ENCODE measurements at places on chromosomes 3 and 15. TPM values are rescaled to one million over a fixed set of nuclear protein-coding genes. Genes with fewer than 3 reads are reported as not detected.
A peak's percentile ranks its signal among the peaks of the same experiment; 100 is the strongest.

DNA sequence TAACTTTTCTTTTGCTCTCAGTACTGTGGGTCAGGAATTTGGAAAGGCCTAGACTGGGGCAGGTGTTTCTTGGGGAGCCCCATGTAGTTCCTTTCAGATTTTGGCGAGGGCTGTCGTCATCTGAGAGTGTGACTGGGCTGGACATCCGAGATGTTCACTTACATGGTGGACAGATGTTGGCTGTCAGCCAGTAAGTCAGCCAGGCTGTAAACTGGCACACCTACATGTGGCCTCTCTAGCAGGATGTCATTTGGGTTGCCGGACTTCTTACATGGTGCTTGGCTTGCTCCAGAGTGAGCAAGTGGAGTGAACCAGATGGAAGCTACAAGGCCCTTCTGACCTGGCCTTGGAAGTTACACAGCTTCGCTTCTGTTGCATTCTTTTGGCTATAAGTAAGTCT lies 20.7 kb downstream of the TATDN2 start:
- DNase-seq = peak; percentile 23

GRCh38 chr15:54815556-54815955 lies 381.2 kb downstream of the RSL24D1 start:
- no peak for DNase-seq

- DNase-seq = no peak
Observed at GRCh38 chr15:76449455-76449854, 112.9 kb downstream of the ISL2 start.

DNA sequence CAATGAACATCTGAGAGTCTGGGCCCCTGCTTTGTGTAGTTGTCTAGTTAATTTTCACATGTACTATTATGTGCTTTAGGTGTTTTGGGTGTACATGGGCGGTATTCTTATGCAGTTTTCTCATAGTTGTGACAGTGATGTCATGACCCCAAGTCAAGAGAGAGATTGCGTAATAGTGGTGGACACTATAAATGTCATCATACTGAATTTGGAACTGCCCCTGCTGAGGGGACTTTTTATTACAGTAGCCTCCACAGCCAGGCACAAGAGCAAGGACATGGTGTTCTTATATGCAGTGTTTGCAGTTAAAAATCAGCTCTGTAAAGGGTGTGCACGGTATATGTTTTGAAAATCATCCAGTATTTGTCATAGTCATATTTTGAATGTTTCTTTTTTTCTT lies 29.5 kb downstream of the ABHD2 start:
- no peak for DNase-seq

Gene NFKBIZ
- 12.5 TPM for total RNA-seq
